Airway epithelial cell (primary cell): ENCODE measurements at places on chromosomes 11 and 22. TPM values are rescaled to one million over a fixed set of nuclear protein-coding genes. Genes with fewer than 3 reads are reported as not detected.

The SPON1 gene
- not detected in 2 replicates for total RNA-seq

The CADM1 gene
- total RNA-seq = 3.3 and 7.5 TPM in 2 replicates

The BRD1 gene
- 23.3 and 30.3 TPM in 2 replicates for total RNA-seq

The SHISAL1 gene
- total RNA-seq = 0.63 and 0.84 TPM in 2 replicates

The PGA5 gene
- total RNA-seq = not detected in 2 replicates

The MN1 gene
- 16.8 and 18.3 TPM in 2 replicates for total RNA-seq

The RAB38 gene
- 86.3 and 86.4 TPM in 2 replicates for total RNA-seq

The DNAJB13 gene
- 0.14 and 0.28 TPM in 2 replicates for total RNA-seq

The NRGN gene
- total RNA-seq = 0.28 and 1.7 TPM in 2 replicates
